ENCODE measurements at places on chromosomes 16 and 17.

GRCh38 chr17:62712171-62712581, 84.7 kb downstream of the MRC2 start:
- DNase-seq = no peak

GRCh38 chr16:19923396-19923795, 38.7 kb upstream of the GPRC5B start:
- no peak for DNase-seq

DNA sequence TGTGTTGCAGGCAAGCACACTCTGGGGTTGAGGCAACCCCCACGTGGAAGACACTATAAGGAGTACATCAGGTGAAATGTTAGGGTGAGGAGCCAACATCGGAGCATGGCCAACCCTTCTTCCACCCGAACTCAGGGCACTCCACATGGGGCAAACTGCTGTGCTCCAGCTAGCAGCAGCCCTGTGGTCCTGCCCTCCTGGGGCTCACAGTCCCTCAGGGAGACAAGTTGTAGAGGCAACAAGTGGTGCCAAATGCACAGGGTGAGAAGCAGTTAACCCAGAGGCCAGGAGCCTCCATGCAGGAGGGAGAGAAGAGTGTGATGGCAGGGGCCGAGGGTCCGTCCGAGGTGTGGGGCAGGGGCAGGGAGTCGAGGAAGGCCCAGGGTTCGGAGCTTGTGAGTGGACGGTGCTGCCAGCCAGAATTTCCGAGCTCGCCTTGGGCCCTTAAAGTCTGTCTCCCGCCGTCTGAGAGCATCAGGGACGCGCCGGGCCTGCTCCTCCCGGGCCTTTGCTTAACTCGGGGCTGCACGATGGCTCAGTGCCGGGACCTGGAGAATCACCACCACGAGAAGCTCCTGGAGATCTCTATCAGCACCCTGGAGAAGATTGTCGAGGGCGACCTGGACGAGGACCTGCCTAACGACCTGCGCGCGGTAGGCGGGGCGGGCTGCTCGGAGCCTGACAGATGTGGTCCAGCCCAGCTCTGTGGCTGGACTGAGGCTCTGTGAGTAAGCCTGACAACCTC, 32.3 kb downstream of the ATPAF2 start:
- no peak for DNase-seq

DNA sequence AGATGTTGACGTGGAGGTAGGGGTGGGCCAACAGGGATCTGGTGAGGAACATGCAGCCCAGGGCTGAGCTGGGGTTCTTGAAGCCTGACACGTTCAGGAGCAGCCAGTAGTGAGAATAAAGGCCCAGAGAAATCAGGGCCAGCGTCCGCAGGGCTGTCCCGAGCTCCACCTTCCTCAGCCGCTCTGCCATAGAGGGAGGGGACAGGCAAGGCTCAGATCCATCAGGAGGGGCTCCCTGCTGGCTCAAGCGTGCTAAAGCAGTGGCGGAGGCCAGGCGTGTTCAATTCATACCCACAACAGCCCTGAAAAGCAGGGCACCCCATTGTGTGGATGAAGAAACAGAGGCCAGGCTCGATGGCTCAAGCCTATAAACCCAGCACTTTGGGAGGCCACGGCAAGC, 8.3 kb upstream of the FDXR start:
- no peak for DNase-seq

- DNase-seq = no peak
Observed at GRCh38 chr17:62761884-62762283, 46.2 kb downstream of the MARCHF10 start.
